Stimulated activated CD8-positive, alpha-beta memory T cell treated with anti-CD3 and anti-CD28 coated beads, Interleukin-15, amount 100 ng/mL, for 4 hours (primary cell): ENCODE measurements at places on chromosomes 1 and 21.

DNA sequence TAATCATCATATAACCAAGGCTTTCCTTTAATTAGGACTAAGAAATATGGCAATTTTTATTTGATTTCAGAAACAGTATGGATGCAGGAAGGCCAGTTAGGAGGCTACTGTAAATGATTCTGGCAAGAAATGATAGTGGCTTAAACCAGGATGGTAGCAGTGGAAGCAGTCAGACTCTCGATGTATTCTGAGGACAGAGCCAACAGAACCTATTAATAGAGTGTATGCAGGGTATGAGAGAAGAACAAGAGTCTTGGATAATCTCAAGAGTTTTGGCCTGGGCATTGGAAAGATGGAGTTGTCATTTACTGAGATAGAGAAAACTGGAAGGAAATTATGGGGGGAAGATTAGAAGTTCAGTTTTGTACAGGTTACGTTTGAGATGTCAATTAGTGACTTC lies 73.3 kb upstream of the GNG4 start:
- DNase-seq: no peak

GRCh38 chr21:41803316-41803715 lies 36.5 kb upstream of the RIPK4 start:
- no peak for DNase-seq

- no peak for DNase-seq
These were observed 11.3 kb upstream of the PPIE start for GRCh38 chr1:39727221-39727931.

- no peak for DNase-seq
These were observed 79.5 kb upstream of the VAMP3 start for GRCh38 chr1:7691576-7691975.

DNA sequence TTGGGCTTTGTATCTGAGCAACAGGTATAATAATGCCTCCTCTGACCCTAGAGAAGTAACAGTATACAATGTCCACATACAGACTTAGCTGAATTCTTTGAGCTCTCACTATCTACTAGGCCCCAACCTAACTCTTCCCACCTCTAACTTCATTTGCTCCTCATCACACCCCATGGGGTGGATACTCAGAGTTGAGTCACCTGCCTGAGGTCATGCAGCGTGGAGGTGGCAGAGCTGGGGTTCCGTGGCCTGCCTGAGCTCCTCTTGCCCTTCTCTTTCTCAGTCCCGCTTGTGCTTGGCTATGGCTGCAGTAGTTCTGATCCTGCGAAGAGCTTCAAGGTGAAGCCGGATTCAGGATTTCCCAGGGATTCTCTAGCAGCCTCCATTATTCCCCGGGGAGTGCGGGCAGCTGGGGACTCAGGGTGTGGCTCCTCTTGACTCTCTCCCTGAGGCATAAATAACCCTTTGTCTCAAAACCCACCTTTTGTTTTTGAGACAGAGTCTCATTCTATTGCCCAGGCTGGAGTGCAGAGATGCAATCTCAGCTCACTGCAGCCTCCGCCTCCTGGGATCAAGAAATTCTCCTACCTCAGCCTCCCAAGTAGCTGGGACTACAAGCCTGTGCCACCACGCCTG lies 29.9 kb upstream of the ACTL8 start:
- no peak for DNase-seq

DNA sequence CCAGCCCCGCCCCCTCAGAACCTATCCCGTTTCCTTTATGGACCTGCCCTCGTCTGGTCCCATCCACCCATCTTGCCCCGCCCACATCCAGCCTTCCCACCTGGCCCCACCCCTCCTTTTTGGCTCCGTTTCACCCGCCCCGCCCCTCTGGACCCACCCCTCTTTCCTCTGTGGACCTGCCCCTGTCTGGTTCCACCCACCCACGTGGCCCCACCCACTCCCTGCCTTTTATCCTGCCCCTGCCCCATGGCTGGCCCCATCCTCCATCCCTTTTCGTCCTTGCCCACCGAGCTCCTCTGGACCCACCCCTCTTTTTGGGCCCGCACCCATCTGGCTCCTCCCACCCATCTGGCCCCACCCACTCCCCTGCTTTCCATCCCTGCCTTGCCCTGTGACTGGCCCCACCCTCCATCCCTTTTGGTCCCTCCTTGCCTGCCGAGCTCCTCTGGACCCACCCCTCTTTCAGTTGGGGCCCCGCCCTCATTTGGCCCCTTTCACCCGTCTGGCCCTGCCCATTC lies 177.3 kb downstream of the CAMTA1 start:
- no peak for DNase-seq

DNA sequence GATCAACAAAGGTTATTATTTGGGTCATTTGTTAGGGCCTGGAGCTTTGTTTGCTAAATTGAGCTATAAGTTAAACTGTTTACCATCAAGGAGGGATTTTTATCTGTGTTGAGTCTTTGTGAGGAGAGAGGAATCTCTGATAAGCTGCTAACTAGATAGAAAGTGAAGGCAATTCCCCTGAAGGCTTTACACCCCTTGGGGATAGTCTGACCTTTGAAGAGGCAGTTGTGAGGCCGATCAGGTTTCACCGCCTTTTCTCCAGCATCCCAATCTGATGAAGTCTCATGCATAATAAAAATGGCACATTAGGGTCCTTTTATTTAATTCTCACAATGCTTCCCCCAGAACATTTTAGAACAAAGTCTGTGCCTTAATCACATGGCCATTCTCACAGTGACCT lies 21.8 kb downstream of the C1orf21 start:
- no peak for DNase-seq

GRCh38 chr1:5623399-5623798 lies 368.8 kb downstream of the NPHP4 start:
- no peak for DNase-seq

DNA sequence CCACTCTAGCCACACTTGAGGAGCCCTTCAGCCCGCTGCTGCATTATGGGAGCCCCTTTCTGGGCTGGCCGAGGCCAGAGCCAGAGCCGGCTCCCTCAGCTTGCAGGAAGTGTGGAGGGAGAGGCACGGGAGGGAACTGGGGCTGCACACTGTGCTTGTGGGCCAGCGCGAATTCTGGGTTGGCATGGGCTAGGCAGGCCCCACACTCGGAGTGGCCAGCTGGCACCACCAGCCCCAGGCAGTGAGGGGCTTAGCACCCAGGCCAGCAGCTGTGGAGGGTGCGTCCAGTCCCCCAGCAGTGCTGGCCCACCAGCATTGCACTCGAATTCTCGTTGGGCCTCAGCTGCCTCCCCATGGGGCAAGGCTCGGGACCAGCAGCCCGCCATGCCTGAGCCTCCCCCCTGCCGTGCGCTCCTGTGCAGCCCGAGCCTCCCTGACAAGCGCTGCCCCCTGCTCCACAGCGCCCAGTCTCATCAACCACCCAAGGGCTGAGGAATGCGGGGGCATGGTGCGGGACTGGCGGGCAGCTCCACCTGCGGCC lies 785.9 kb upstream of the TPTE start:
- DNase-seq: no peak

- DNase-seq: no peak
These were observed 28.0 kb upstream of the NRDC start for GRCh38 chr1:51906306-51907078.

DNA sequence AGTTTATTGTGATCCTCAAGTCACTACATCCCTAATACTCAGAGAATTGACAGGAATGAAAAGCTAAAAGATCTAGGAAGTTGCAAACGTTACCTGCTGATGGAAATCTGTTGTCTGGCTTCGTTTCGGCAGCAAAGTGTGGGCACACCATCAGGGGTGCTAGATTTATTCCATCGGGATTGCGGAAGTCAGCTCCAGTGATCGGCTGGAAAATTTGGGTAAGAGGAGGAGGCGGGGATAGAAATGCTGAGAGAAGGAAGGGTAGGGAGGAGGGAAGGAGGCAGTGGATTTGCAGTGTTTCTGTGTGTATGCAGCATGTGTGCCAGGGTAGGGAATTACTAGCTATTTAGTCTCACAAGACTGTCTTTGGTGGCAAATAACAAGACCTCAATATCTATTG lies at the start of gene CTSK:
CTSK (minus strand) TSS at position 140 of the 400 bp plus-strand sequence. CDS start 1,455 bp downstream, outside the sequence.
- DNase-seq: no peak

DNA sequence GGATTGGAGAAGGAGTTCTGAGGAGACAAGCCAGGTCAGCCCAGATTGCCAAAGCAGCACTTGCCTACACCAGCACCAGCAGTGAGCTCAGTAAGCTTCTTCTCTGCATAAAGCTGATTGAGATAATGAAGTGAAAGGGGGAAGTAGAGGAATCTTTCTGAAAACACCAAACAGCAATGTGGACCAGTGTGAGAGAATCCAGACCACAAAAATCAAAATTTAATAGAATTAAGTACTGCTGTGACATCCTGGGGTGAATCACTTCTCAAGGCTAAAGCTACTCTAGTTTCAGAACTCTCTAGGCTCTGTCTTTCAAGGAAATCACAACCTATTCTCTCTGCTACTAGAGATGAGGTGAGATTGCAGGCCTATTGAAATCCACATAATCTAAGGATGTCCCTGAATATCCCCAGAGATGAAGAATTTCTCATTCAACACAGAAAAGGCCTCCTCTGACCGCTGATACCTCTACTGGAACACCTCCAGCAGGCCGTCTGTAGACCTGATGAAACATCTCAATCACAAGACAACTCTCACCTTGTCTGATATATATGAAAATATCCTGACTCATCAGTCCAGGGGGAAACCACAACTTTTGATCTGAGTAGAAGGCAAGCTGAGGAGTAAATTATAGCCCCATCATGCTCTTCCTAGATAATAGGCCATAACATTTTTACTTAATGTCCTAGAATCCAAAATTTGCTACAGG lies at the start of gene FCRL4:
FCRL4 (minus strand) TSS at position 127 of the 709 bp plus-strand sequence. CDS start 141 bp downstream, outside the sequence.
- no peak for DNase-seq

GRCh38 chr1:6745073-6745472 lies 40.2 kb upstream of the CAMTA1 start:
- DNase-seq: no peak

GRCh38 chr1:241061062-241061461 lies 295.9 kb downstream of the RGS7 start:
- DNase-seq: no peak

DNA sequence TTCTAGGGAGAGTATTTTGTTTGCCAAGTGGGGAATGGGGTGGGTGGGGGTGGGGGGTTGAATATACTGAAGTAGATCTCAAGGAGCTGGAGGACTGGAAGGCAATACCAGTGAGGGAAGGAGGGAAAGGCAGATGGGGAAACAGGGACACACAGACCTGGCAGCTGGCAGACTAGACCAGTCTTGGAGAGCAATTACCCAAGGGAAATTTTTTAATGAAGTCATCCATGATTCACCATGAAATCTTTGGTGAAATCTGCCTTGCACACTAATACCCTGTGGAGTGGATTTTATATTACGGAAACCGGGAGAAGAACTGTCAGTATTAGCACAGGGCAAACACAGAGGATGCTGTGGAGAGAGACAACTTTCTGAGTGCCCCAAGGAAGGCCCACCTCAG lies 29.7 kb upstream of the MARK1 start:
- no peak for DNase-seq

- no peak for DNase-seq
These were observed 48.4 kb downstream of the SLAMF6 start for GRCh38 chr1:160474392-160475242.

- DNase-seq: no peak
These were observed 252.4 kb upstream of the DUSP10 start for GRCh38 chr1:221994274-221994698.

DNA sequence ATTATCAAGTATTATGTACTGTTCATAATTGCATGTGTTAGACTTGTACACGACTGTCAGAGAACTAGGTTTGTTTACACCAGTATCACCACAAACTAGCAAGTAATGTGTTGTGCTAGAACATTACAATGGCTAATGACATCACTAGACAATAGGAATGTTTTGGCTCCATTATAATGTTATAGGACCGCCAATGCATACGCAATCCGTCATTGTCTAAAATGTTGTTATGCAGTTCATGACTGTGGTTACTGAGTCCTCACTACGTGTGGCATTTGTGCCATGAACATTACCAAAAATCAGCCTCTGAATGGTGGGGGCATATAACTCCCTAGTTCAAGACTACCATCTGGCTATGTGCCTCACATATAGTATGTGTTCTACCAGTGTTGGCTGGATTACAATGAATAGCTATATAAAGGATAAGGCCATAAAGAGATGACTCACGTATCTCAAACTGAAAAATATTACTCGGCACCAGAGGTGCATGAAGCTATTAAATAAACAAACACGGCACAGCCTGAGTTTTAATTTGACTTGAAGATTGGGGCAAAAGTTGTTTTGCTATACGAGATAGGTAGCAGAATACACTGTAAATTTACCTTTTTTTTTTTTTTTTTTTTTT lies 89.1 kb upstream of the COL24A1 start:
- no peak for DNase-seq

DNA sequence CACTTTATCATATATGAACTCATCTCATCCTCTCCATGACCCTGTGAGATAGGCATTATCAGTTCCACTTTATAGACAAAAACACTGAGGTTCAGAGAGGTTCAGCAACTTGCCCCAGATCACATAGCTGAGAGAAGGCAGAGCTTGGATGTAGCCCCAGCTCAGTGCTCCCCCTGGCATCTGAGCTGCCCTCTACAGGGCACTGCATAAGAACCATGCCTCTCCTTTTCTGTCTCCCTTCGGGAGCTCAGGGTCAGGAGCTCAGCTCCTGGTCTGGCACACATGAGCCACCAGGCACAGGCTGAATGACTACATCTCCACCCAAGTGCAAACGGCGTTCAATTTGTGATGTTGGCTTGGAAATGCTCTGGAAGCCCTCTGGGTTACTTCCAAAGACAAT lies 16.9 kb downstream of the RAB7B start:
- DNase-seq: no peak

DNA sequence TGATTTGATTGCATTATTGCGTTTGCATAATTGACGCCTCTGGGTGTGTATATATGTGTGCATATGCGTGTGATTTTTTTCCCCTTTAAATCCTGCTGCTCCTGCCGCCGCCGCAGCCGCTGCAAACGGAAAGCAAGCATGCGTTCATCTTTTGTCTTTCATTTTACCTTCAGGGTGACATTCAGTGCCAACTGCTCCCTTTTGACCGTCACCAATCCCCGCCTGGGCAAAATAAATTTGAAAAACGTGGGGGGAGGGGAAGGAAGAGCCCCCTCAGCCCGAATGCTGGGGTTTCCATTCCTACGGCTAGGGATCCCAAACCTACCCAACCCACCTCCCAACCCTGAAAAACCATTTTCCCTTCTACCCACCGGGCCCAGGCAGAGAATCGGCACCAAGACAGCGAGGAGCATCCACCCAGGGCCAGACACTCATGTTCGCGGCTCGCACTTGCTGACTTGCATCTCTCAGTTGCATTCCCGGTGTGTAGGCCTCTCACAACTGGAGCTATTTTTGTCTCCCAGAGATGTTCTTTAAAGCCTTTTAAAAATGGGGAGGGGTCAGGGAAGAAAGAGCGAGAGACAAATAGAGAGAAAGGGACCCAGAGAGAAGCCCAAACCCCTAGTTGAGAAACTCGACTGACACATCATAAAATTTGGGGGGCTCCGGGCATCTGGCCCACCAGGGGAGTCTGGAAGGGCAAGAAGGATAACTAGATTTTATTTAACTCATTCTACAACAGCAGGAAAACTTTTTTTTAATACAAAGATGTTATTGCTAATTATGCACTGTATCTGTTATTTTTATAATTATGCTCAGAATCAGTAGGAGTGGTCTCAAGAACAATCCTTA lies 367.1 kb upstream of the ESRRG start:
- DNase-seq: no peak
